ENCODE measurements at places on chromosomes 5 and 9.
A peak's percentile ranks its signal among the peaks of the same experiment; 100 is the strongest.

GRCh38 chr5:17147617-17148016 lies 69.8 kb upstream of the BASP1 start:
- no peak for DNase-seq

- DNase-seq = no peak
Observed at GRCh38 chr5:152634586-152634985, 229.5 kb upstream of the NMUR2 start.

DNA sequence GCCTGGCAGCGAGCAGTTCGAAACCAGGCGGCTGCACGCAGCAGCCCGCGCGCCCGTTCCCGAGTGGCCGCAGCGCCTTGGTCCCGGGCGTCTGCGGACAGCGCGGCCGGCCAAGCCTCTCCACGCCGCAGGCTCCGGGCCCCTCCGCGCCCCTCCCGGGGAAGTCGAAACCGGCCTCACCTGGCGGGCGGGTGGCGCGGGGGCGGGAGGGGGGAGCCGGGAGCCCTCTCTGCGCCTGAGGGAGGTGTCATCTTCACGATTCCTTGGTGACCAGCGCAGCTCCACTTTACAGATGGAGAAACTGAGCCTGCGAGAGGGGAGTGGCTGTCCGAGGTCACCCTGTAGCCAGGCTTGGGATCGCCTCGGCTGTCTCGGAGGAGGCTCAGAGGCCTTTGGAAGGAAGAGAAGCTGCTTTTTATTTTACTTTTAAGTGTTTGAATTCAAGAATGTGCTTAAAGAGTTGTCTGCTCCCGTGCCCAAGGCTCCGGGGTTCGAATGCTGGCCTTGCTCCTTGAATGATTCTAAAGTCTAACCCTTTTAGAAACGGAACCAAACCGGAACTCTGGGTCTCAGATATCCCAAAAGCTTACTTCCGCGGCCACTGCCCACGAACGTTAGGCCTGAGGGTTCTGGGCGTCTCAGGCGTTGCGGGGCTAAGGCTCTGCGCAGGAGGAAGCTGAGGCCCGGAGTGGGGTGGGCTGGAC lies 662 bp downstream of the SUSD3 start:
- DNase-seq = peak; percentile 61

DNA sequence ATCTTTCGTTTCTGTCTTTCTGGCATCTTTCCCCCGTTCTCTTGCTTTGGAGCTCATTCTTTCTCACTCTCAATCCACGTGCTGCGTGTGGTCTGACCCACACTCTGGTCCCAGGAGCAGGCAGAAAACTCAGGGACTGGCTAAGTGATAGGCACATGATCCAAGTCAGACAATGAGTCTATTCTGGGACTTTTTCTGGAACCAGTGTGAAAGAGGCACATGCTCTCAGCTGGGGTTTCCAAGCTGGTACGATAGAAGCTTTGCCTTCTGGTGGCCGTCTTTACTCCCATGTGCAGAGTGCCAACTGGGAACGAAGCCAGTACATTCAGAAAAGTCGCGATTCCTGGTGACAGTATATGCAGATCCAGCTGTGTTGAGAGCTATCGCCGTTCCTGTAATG lies 94.4 kb downstream of the PDZD2 start:
- no peak for DNase-seq

DNA sequence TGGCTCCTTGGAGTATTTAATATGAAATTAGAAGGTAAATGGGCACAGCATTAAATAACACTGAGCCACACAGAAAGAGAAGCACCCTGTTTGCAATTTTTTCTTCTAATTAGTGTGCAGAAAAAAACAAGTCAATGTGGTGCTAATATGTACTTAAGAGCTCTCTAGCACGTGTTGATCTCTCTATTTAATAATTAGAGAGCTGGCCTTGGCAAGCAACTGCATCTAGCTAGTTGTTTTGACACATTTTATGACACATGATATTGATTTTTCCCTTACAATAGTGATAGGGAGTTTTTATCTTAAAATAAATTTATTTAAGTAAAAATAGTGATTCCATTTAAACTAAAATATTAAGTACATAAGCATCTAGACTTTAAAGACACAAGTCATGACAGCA lies 54.5 kb upstream of the NUDT12 start:
- no peak for DNase-seq

DNA sequence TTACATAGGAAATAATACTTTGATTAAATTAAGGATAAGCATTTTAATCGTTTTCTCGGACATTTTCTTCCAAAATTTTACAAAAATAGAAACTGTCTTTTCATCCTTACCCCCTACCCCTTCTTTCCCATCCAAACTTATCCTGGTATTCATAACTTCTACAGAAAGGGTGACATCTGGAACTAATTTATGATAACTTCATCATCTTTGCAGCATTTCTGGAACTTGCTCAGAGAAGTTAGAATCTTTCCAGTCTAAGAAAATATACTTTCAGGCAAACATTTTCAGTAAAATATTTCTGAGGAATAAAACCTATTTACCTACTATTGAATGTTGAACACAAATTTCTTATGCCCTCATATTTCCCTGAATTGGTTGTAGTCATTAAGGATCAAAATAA lies 309.0 kb downstream of the MAN2A1 start:
- DNase-seq = no peak

GRCh38 chr9:31745886-31746285 lies 638.6 kb upstream of the ACO1 start:
- DNase-seq = no peak

All from activated T-cell treated with anti-CD3 and anti-CD28 coated beads, Interleukin-2, amount 50 U/mL, for 48 hours (primary cell).